ENCODE measurements at places on chromosomes 13 and 19.

DNA sequence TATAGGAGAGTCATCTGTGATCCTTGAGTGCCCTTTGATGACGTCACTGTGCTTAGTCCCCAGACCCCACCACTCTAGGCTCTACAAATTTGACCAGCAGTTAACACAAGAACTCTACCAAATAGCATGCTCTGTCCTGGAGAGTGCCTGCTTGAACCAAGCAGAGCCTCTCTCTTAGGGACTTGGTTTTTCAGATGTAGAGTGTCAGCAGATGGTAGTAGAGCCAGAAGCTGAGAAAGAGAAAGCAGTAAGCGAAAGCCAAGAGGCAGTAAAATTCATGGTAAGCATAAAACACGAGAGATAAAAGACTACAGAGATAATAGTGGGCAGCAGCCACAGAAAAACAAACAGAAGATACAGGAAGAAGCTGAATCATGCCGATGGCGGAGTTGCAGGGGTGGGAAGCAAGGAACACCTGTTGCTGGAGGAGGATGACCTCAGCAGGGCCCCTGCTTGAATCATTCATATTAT lies 193.3 kb downstream of the SLC7A1 start:
- no peak for DNase-seq

- DNase-seq = no peak
These were observed 141.6 kb downstream of the KATNAL1 start for GRCh38 chr13:30165796-30166195.

- DNase-seq = no peak
These were observed 64.2 kb downstream of the SMARCA4 start for GRCh38 chr19:11025006-11025405.

GRCh38 chr13:113820813-113821651 lies 42.8 kb downstream of the GAS6 start:
- DNase-seq = peak; percentile 67

DNA sequence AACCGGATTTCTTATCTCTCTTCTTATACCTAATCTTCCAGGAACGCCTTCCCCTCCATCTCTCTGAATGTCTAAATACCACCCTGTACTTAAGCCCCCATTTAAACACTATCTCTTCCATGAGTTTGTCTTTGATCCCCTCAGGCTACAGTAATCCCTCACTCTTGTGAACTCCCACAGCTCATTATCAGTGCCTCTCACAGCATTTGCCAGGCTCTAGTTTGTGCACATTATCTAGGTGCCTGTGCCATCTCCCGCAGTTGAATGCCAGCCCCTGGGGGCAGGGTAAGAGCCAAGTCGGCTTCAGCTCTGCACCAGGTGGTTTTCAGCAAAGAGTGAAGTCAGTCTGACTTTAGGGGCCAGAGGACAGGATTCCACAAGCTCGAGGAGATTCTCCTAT lies 71.4 kb downstream of the FREM2 start:
- no peak for DNase-seq
